ENCODE measurements at places on chromosomes 2 and 18.

DNA sequence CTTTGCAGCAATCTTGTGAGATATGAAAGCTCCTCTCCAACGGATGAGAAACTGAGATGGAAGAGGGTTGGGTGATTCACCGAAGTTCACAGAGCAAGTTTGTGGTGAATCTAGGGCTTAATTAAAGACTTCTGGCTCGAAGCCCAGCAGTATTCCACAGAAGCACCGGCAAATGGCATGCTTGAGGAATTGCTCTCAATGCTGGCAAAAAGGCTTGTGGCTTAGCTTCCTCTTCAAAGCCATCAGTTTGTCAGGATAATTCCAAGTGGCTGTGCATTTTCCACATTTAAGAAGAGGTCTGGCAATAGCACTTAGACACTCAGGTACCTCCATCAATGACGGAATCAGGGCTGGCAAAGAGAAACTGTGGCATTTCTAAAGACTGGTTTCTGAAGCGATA lies 98.7 kb upstream of the SLC66A3 start:
- DNase-seq: no peak

DNA sequence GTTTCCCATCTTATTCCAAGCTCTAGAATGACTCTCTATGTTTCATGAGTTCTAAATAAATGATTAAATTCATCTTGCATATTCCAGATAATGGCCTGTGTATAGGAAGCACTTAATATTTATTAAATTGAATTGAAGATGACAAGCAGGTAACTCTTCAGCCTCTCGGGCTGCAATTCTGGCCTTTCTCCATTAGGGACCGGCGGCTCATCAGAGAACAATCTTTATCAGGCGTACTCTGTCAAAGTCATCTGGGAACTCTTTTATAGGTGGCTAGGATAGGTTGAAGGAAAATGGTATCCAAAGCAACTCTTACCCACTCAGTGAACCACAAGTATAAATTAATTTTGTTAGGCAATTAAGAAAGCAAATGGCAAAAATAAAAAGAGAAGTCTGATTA lies 308.5 kb downstream of the NOL4 start:
- no peak for DNase-seq

GRCh38 chr2:145012214-145012670 lies 492.3 kb upstream of the ZEB2 start:
- DNase-seq: no peak

GRCh38 chr18:27214831-27215230 lies 29.7 kb upstream of the CHST9 start:
- DNase-seq: no peak

- no peak for DNase-seq
Observed at GRCh38 chr2:65605743-65606058, 173.3 kb upstream of the SPRED2 start.
